ENCODE measurements at places on chromosomes 3 and 15.

- no peak for ATAC-seq
These were observed 57.8 kb upstream of the ETV5 start for GRCh38 chr3:186166491-186167288.

- no peak for ATAC-seq
These were observed 68.9 kb upstream of the DCLK3 start for GRCh38 chr3:36833160-36833814.

DNA sequence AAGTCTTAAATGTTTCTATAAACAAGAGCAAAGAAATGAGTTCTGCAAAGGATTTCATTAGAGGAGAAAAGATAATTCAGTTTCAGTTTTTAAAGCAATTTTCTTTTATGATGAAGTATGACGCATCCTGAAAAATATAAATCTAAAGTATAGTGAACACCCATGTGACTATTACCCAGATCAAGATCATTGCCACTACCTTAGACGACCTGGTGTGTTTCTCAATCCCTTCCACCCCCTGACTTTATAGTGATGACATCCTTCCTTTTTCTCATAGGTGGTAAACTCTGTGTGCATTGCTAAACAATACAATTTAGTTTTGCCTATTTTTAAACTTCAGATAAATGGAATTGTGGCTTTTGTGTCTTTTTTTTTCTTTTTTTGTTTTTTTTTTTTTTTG, 8.4 kb downstream of the STT3B start:
- ATAC-seq, result peak; percentile 96

DNA sequence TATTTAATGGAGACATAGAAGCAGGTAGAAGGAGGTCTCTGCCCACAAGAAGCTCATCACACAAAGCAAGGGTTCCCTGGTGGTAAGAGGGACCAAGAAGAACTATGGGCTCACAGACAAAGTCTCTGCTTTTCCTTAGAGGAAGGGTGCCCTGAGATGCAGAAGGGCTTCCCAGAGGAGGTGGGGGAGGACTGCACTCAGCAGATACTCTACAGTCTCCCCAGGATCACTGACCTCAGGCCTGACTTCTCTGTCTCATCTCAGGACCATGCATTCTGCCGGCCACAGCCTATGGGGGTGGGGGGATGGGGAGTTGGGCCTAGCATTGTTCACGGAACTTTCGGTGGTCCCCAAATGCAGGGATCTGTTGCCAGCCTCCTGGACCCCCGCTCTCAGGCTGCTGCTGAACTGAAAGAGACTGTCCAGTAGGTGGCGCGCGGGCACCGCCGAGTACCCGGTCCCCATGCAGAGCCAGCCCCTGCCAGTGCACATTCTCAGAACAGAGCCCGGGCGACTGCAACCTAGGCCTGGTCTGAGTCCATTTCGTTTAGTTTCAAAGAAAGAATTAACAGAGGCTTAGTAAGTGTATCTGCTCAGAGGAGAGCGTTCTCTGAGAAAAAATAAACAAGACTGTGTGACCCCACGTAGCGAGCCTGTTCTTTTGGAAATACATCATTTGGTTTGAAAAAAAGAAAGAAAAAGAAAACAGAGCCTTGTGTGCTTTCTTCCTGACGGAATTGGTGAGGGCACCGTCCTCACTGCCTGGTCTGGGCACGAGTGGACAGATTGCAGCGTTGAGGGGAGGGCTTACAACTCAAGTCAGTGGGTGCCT, 74.1 kb downstream of the LRTM1 start:
- ATAC-seq, result no peak

- no peak for ATAC-seq
These were observed 39.8 kb downstream of the CCDC33 start for GRCh38 chr15:74275957-74276356.

- ATAC-seq, result no peak
These were observed 366.9 kb upstream of the STAC start for GRCh38 chr3:36013425-36013824.

- ATAC-seq, result no peak
These were observed 16.6 kb upstream of the EHHADH start for GRCh38 chr3:185270262-185270955.

GRCh38 chr3:78483090-78483489, 1284.7 kb downstream of the ROBO1 start:
- no peak for ATAC-seq

DNA sequence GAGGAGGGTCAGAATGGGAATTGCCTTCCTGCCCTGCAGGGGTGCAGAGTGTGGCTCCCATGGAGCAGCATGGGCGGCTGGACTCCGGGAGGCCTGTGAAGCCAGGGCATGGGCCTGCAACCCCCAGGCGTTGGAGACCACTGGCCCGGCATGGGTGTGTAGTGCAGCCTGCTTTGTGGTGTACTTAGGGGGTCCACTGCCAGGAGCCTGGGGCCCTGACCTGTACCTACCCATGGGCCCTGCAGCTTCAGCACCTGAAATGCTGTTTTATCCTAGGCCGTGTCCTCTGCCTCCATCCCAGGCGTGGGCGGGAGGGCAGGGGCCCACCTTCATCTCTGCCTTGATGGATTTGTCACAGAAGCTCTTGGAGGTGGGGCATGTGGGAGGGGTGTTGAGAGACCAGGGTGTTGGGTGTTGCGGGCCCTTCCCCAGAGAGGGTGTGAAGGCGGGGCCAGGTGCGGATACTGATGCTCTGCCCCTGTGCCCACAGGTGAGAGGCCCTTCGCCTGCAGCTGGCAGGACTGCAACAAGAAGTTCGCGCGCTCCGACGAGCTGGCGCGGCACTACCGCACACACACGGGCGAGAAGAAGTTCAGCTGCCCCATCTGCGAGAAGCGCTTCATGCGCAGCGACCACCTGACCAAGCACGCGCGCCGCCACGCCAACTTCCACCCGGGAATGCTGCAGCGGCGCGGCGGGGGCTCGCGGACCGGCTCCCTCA, 45.0 kb downstream of the KLF13 start:
- no peak for ATAC-seq

GRCh38 chr15:41915255-41915994, 21.6 kb upstream of the SPTBN5 start:
- no peak for ATAC-seq

DNA sequence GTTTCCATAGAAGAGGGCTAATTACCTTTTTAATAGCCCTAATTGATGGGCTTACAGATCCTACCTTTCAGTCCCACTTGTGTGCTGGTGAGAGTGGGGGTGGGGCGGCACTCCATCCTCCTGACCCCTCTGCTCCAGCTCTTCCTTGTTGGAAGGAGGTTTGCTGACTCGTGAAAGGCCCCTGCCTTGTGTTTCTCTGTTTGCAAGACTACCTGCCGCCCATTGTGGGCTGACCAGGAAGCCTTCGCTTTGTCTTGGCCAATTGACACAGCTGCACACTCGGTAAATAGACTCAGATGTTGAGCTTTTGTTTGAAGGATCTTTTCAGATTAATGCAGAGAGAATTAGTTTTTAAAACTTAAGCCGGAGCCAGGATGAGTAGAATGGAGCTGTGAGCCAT, 197.3 kb upstream of the HES1 start:
- no peak for ATAC-seq

DNA sequence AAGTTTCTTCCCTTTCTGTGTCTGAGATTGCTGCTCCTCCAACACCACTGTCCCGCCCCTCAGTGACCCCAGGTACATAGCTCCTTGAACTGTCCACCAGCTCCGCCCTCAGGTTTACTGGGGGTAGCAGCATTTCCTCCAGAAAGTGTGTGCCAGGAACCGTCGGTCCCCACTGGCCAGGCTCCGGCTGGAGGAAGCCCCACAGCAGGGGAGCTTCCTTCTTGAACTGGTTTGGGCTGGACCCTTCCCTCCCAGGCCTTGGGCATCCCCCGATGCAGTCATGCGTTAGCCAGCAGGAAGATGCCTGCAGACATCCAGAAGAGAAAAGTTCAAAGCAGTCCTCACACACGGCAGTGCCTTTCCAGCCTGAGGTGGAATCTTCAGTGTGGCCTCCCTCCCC, 19.7 kb downstream of the PAK6 start:
- no peak for ATAC-seq

GRCh38 chr15:80893777-80894176, 95.8 kb downstream of the MESD start:
- ATAC-seq, result no peak

GRCh38 chr3:42961633-42962032, 17.5 kb upstream of the GASK1A start:
- ATAC-seq, result no peak

DNA sequence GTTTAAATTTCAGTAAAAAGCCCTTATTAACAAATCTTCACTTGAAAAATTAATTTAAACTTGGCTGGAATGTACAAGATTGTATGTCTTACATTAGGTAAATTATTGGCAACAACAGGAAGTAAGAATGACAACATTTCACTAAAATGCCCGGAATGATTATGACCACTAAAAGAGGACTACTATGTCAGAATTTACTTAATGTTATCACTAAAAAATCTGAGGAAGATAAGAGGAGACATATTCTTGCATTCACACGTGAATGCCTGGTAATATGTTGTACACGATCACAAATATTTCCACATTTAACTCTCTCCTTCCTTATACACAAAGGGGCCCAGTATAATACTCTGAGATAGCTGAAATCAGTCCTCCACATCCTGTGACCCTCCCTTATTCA, 29.7 kb downstream of the VGLL3 start:
- no peak for ATAC-seq

DNA sequence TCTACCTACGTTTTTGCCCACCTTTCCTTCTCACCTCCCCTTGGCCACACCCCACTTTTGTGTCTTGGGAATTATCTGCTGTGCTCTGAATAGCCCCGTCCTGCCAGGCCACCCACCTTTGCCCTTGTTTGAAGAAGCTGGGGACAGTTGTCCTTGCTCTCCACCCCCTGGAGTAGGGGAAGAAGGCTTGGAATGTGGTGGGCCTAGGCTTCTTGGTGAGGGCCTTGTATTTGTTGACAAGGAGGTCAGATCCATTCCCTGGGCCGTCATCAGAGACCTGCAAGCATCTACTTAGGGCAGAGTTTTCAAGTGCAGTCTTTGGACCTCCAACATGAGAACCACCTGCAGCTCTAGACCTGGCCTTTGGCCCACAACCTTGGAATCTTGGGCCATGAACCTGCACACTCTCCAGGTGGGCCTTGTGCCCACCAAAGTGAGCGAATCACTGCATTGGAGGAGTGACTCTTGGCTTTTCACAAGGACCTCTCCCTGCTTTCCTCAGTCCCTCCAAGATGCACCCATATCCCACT, 160.6 kb downstream of the APBA2 start:
- ATAC-seq, result no peak

GRCh38 chr3:27034255-27034654, 334.9 kb downstream of the NEK10 start:
- no peak for ATAC-seq

DNA sequence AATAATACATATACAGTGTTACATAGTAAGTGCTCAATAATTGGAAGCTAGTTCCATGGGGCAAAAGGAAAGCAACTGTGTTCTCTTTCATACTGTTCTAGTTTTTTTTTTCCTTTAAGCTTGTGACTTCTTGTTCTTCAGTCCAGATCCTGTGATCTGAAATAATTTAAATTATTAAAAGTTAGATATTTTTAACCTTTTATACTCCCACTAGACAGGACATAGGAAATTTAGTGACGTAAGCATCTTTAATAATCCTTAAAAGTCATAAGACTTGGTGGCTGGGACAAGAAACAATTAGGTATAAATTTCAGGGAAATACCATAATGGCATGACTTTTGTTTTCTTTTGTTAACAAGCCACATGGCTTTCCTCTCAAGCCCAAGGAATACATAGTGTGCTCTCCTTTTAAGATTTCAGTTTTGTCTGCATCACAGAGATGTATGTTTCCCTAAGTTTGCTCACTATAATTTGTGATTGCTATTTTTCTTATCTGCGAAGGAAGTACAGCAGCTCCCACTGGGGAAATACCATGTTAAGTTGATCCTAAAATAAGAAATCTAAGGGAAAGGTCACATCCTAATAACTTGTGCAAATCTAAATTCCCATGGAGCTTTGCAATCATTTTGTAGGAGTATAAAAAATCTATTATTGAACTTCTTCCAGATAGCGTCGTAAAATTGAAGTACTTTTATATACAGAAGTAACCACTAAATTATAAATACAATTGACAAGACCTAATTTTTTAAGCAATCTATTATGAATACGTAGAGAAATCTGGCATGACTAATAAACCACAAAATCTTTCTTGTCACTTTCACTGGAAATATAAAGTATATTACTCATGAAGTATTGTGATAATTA, 30.1 kb downstream of the PPARG start:
- ATAC-seq, result no peak

DNA sequence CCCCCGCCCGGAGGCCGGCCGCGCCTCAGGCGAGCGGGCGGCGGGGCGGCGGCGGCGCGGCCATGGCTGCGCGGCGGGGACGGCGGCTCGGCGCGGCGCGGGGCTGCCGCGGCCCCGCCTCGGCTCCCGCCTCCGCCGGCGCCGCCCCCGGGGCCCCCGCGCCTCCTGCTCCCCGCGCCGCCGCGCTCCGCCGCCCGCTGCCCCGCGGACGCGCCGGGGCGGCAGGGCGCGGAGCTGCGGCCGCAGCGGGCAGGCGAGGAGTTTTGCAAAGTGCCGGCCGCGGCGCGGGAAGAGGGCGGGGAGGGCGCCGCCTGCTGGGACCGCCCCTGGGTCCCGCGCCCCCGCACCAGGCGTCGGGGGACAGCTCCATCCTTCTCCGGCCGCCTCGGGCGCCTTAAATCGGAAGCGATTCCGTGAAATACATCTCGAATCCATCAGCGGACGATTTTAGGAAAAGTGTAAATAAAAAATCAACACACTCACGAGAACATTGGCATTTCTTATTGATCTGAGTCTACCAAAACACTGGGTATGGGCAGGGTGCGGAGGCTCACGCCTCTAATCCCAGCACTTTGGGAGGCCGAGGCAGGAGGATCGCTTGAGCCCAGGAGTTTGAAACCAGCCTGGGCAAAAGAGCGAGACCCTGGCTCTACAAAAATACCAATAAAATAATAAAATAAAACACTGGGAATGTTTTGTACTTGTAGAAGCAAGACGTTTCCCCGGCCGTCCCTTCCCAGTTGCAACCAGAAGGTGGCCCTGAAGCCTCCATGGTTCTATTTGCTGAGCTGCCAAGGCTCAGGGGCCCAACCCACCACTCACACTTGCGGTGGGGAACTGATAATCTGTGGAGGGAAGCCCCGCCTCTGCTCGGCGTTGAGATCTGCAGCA, 136.9 kb downstream of the NUP210 start:
- no peak for ATAC-seq

DNA sequence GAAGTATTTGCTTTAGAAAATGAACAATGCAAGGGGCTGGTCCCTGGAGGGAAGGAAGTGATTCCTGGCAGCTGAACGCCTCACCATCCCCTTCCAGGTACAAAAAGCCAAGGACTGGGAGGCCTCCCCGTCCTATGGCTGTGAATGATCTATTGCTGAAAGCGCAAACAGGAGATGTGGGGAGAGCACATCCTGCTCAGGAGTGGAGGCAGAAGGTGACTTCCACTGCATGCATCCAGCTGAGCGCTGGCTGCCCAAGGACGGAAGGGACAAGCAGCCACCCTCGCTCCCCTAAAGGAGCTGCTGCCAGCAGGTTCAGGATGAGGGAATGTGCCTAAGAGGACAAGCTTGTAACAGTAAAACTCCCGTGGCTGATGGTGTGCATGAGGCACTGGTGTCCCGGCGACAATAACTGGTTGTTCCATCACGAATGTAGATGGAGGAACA, 41.4 kb downstream of the ABTB1 start:
- no peak for ATAC-seq

GRCh38 chr3:160464321-160464720, 14.7 kb upstream of the TRIM59 start:
- ATAC-seq, result no peak
